NCI-H1436 (cell line): ENCODE measurements at places on chromosomes 4 and X.

- DNase-seq, result peak; percentile 25
These were observed 333.9 kb upstream of the FSTL5 start for GRCh38 chr4:162497564-162498167.

DNA sequence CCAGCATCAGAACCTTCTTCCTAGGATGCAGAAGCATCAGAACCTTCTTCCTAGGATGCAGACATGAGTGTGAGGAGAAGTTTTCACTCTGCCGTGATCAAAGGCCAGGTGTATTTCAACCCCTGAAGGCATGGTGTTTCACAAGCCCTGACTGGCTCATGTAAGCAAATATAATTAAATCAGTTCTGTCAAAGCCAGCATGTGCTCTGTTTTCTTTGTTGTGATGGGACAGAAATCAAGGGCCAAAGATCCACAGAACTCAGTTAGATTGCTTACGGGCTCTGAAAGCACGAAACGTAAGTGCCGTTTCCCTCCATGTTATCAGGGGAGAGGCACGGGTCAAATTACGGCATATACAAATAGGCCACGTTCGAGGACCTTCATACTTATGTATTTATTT is 32.0 kb upstream of the CLDN24 start:
- peak; percentile 23 for DNase-seq

GRCh38 chr4:99447079-99447478 is 11.9 kb upstream of the ADH7 start:
- no peak for DNase-seq

DNA sequence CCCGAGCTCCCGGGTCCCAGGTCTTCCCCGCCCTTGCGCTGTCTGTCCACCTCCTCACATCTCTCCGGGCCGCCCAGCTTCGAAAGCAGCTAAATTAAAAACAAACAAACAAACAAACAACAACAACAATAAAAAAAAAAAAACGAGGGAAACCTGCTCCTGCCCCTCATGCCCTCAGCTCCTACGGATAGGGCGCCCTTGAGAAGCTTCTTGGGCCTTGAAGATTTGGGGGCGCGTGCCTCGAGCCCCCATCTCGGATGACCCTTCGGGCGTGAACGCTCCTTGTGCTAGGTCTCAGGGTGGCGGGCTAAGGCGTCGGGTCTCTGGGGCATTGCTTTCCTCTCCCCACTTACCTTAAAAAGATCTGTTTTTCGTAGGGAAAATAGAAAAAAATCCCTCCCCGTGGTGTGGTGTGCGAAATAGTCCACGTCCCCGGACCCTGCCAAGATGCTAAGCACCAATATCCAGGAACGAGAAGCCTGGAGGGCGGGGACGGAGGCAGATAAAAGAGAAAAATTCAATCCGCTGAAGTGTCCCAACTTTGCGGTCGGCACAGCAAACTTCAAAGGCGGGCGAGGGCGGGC is 603 bp downstream of the NDNF start:
- no peak for DNase-seq

DNA sequence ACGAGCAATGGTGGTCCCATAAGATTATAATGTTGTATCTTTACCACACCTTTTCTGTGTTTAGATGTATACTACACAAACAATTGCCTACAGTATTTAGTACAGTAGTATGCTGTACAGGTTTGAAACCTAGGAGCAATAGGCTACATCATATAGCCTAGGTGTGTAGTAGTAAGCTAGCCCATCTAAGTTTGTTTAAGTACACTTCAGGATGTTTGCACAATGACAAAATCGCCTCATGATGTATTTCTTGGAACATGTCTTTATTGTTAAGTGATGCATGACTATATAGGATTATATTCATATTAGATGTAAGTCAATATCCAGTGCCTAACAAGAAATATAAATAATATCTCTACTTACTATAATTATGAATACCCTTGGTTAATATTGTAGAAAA is 104.6 kb downstream of the SLC10A6 start:
- DNase-seq, result no peak

GRCh38 chr4:7024336-7024890 is 18.8 kb upstream of the TADA2B start:
- no peak for DNase-seq

- no peak for DNase-seq
These were observed 23.7 kb downstream of the ZNF330 start for GRCh38 chr4:141244419-141244818.

DNA sequence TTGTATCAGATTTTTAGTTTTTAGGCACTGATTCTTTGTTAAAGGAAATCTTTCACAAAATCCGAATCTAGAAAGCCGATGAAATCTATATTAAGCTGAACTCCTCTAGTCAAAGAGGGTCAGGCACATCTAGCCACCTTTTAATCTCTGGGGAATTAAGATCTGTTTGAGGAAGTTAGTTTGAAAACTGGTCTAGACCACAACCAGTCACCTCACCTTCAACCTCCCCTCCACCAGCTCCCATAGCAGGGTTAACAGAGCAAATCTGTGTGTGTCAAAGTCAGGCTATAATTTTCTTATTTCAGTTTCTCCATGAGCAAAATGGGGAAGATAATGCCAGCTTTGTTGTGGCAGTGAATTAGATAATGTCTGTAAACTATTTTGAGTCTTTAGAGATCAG is 110.0 kb upstream of the IGFBP7 start:
- no peak for DNase-seq

GRCh38 chr4:13483136-13483767 is 888 bp downstream of the RAB28 start:
- DNase-seq, result no peak

- no peak for DNase-seq
These were observed 36.5 kb downstream of the ERVMER34-1 start for GRCh38 chr4:52714597-52715254.

DNA sequence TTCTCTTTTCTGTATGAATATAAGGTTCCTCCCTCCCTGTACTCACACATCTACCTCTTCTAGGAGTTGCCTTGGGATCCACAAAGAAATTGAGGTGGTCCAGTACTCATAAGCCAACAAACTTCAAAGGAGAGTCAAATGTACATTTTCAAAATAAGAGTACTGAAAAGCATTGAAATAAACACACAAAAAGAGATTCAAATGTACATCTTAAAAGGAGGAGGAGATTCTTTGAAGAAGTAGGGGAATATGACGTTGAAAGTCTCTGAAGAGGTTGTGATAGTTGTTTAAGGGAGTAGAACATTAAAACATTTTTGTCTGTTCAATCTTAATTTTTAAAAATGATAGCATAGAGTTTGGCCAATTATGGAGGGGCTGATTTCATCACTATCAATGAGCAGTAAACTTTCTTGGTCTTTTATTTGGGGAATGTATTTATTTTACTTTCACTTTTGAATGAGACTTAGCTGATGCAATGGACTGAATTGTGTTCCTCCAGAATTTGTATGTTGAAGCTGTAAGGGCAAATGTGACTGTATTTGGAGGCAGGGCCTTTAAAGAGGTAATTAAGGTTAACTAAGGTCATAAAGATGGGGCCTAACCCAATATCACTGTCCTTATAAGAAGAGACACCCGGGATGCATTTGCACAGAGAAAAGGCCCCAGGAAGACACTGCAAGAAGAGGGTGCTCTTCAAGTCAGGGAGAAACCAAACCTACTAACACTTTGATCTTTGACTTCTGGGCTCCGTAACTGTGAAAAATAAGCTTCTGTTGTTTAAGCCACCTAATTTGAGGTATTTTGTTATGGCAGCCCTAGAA is 226.3 kb upstream of the PGRMC2 start:
- DNase-seq, result no peak

DNA sequence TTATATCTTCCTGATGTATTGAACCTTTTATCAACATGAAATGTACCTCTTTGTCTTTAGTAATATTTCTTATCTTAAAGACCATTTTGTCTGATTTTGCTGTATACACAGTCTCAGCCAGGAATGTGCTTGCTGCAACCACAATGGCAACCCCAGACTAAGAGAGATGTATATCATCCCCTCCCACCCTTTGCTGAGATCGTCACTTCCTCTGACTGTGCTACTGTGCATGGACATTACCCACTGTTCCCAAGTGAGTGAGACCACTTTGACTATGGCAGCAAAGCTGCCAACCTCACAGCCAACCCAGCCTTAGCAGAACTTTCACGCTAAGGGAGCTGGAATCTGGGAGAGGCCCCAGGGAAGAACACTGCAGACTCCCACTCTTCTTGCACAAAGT is 46.0 kb downstream of the EIF2S3 start:
- DNase-seq, result no peak

DNA sequence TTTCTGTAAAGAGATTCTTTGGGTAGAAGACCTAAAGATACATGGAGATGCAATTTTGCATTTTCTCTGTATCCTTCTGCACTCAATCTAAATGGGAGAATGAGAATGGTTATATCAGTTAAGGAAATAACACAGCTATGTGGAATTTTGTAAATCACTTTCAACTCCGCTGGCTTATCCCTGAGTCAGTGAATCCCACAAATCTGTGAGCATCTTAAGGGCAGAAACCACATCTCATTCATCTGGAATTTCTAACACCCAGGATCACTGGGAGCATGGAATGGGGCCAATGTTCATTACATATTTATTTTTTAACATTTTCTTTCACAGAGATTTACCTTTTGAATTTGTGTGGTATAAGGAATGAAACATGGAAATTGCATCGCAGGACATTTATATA is 167.8 kb downstream of the CFAP47 start:
- DNase-seq, result no peak
